Activated T-helper 1 cell treated with anti-CD3 and anti-CD28 coated beads, Interleukin-12 subunit alpha, Interleukin-12 subunit beta, Interleukin-2, Interleukin-4 antibody, amounts not matched to agents 30 ng/mL and 10 ng/mL and 1 ng/mL, durations not matched to agents 14 hours and 24 hours and 36 hours (primary cell): ENCODE measurements at places on chromosomes 1 and 21. TPM values are rescaled to one million over a fixed set of nuclear protein-coding genes. Genes with fewer than 3 reads are reported as not detected.

The MCOLN2 gene
- total RNA-seq = 117 and 119 TPM in 2 replicates

The PKLR gene
- 0.05 and 0.15 TPM in 2 replicates for total RNA-seq

The S1PR1 gene
- total RNA-seq = 42.5 and 42.9 TPM in 2 replicates

The RNU1-4 gene
- total RNA-seq = 2,178 and 3,041 TPM in 2 replicates

The OR2T3 gene
- not detected in 2 replicates for total RNA-seq

The USH2A gene
- total RNA-seq = not detected in 2 replicates

The CRYBG2 gene
- 0.83 and 1.9 TPM in 2 replicates for total RNA-seq

The SLAMF8 gene
- 0.49 and 0.69 TPM in 2 replicates for total RNA-seq

The EDN2 gene
- not detected in 2 replicates for total RNA-seq

The STXBP3 gene
- 39.6 and 42.4 TPM in 2 replicates for total RNA-seq

The OR2T11 gene
- total RNA-seq = not detected in 2 replicates

The TRIM58 gene
- 0.32 and 0.36 TPM in 2 replicates for total RNA-seq

The SYTL1 gene
- 24.4 and 26.3 TPM in 2 replicates for total RNA-seq

The WDR64 gene
- total RNA-seq = not detected in 2 replicates

The AGMAT gene
- 34.4 and 34.5 TPM in 2 replicates for total RNA-seq

GRCh38 chr21:37764691-37765090 lies 151.6 kb downstream of the KCNJ6 start:
- DNase-seq = no peak

- no peak for DNase-seq
These were observed 35.7 kb upstream of the MTR start for GRCh38 chr1:236759252-236759859.

- DNase-seq = no peak
These were observed 2.7 kb downstream of the MLLT11 start for GRCh38 chr1:151062741-151063371.

GRCh38 chr1:173269490-173270230 lies 62.5 kb upstream of the TNFSF4 start:
- DNase-seq = no peak

- no peak for DNase-seq
These were observed 41.0 kb upstream of the BACH1 start for GRCh38 chr21:29257701-29258100.

GRCh38 chr1:84715342-84716019 lies 25.2 kb upstream of the SSX2IP start:
- no peak for DNase-seq

GRCh38 chr1:220121791-220122530 lies 28.0 kb downstream of the IARS2 start:
- DNase-seq = no peak

DNA sequence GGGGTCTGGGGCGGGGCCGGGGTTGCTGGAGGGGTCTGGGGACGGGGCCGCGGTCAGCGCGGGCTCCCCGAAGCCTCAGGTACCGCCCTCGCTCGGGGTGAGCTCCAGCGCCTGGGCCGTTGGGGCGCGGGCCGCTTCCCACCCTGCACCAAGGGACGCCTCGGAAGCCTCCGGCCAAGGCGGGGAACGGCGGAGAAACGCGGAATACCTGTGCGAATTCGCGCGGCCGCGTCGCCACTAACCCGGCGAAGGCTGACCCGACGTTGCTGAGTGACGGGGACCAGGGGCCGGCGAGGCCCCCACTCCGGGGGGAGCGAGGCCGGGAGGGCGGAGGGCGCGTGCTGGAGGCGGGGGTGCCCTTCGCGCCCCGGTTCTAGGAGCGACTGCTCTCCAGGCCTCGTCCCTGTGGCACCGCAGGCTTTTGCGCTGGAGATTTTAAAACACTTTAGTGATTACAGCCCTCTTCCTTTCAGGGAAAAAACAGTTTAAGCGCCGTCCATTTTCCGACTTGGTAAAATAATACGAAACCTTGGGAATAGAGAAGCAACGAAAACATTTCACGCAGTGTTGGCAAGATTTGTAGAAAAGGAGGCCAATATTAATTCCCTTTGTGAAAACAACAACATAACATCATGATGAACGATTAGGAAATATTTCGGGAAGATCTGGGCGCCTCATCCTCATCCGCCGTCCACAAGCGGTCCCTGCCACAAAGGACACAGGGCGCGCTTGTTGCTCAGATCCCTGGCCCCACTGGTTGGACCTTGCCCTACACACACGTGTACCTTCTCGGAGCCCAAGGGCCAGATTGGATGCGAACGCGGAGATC lies 971 bp upstream of the GNG4 start:
- DNase-seq = no peak

DNA sequence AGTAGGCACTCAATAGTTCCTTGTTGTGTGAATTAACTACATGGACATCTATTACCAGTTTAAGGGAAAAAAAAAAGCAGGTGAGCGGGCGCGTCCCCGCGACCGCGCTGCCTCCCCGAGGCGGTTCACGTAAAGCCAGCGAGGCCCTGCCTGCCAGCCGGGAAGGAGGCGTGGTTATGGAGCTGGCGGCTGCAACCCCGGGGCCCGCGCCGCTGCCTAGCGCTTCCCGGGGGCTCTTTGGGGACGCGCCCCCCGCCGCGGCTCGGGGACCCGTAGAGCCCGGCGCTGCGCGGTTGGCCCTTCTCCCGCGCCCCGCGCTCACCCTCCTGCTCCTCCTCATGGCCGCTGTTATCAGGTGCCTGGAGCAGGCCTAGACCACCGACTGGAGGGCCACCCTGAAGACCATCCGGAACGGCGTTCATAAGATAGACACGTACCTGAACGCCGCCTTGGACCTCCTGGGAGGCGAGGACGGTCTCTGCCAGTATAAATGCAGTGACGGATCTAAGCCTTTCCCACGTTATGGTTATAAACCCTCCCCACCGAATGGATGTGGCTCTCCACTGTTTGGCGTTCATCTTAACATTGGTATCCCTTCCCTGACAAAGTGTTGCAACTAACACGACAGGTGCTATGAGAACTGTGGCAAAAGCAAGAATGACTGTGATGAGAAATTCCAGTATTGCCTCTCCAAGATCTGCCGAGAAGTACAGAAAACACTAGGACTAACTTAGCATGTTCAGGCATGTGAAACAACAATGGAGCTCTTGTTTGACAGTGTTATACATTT lies 2.6 kb upstream of the CC2D1B start:
- DNase-seq = peak; percentile 61

GRCh38 chr1:201245082-201245481 lies 38.2 kb upstream of the PKP1 start:
- DNase-seq = no peak

DNA sequence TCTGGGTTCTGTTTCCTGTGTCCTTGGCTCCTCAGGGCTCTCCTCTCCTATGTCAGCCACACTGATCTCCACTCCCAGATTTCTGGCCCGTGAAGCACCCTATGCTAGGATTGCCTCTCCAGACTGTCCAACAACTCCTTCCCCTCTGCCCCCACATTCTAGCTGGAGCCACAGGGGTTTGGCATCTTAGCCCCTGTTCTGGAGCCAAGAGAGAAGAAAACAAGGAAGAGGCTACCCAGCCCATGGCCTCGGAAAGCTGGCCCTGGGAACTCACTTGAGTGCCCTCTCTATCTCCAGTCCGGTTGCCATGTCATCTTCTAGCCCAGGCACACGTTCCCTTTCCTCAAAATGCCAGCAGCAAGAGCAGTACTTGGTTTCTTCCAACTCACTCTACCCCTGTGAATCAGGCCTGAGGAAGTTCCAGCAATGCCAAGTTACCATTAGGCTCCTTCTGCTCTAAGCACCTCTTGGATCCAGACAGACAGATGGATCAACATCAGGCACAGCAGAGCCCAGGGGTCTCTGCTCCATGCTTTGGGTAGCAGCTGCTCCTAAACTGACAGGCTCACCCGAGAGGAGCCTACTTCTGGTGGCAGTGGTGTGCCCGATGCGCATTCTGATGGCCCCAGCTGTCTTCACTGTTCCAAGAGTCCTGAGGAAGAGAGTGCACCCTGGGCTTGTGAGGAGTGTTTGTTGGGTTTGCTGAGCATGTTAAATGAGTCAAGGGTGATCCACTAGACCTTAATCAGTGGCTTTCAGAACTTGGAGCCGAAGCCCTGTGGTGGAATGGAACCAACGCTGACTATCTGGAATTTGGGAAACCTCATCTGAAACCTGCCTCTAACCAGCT lies 11.6 kb upstream of the GPR61 start:
- DNase-seq = no peak

- DNase-seq = no peak
These were observed 71.4 kb upstream of the TSPAN2 start for GRCh38 chr1:115160728-115161127.

DNA sequence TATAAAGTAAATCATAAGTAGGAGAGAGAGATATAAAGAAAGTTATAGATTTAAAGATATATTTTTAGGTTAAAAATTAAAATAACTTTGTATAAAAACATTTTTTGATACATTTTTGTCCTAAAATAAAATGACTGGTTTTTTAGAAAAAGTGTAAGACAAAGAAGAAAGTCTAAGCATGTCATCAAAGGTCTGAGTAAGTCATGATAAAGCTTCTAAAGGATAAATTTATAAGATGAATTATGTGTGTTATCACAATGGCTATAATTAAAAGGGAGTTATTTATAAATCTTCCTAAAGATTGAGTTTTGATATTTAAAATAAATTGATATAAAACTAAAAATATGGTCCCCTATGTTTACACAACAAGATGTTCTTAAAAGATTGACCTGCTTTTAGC lies 370.9 kb downstream of the PTPRU start:
- no peak for DNase-seq

DNA sequence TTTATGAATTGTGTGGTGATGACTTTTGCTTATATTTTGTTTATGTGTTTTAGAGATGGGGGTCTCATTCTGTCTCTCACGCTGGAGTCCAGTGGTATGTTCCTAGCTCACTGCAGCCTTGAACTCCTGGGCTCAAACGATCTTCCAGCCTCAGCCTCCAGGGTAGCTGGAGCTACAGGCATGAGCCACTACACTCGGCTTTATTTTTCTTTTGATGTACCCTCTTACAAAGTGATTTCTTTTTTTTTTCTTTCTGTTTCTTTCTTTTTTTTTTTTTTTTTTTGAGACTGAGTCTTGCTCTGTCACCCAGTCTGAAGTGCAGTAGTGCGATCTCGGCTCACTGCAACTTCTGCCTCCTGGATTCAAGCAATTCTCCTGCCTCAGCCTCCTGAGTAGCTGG lies 46.8 kb downstream of the CD247 start:
- DNase-seq = no peak

DNA sequence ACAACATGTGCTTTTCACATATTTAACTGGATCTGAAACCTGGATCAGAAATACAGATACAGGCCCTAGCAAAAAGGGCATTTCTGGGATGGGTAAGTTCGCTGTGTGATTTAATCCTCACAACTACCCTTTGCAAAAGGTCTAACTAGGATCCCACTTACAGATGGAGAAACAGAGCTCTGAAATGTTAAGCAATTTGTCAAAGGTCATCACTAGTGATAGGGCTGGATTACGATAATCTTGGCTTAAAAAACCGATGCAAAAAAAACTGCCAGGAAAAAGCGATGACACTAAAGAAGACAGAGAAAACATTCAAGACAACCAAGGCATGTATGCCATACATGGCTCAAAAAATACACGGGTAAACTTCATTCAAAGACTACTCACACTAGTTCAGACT lies 29.9 kb downstream of the AHCTF1 start:
- DNase-seq = no peak

- no peak for DNase-seq
These were observed 12.4 kb upstream of the PRDM16 start for GRCh38 chr1:3056641-3057040.

GRCh38 chr1:168141871-168142385 lies 5.2 kb upstream of the GPR161 start:
- DNase-seq = no peak

DNA sequence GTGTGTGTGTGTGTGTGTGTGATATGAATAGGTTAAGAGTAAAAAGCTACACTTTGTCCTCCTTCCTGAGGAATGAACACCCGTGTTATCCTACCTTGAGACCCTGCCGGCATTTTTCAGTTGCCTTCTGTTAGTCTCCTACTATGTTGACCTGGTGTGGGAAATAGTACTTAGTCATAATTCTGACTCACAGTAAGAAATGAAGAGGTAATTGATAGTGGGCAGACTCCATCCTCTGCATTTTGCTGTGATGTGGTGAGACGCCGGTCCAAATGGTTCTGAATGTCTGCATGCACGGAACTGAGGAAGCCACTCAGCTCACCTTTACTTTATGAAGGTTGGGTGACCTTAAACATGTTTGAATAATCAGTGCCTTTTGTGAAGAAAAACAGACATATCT lies 12.6 kb downstream of the CD101 start:
- DNase-seq = no peak

GRCh38 chr1:177170756-177171535 lies at the start of gene BRINP2:
BRINP2 (plus strand) TSS chr1:177170958; CDS start chr1:177229877, 58,919 bp downstream.
- DNase-seq = no peak
